ENCODE measurements at places on chromosomes 7 and 10. TPM values are rescaled to one million over a fixed set of nuclear protein-coding genes. Genes with fewer than 3 reads are reported as not detected.

Gene ELOVL3
- not detected for total RNA-seq

DNA sequence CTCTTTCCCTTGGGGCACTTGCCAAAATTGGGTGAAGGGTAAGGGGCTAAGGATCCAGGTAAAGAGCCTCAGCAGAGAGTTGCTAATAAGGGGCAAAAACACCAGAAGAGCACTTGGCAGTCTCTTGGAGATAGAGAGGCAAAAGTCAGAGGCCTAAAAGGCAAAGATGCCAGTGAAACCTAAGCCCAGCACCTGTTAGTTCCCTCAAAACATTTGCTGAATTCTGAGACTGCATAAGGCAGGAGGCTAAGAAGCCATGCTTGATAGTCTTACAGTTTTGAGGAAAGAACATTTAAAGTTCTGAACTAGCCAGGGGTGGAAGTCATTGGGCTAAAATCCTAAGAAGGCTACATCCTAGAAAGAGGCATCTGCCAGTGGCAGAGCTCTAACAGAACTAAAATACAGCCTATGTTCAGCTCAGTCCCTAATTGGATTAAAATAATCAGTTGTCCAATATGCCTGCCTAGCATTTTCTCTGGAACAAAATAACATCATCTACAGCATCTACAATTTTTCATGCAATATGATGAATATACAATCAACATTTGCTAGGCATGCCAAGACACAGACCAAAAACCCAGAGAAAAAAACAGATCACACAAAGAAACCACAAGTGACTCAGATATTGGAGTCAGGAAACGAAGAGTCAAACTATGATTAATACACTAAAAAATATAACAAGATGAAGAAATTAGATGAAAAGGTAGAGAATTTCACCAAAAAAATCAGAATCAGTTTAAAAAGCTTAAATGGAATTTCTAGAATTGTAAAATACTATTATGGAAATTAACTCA is 7.7 kb downstream of the HTR7 start:
- DNase-seq, result no peak

Gene OR2A7
- total RNA-seq, result 2.6 TPM

- DNase-seq, result no peak
These were observed 49.1 kb downstream of the FEZF1 start for GRCh38 chr7:122255454-122255853.

DNA sequence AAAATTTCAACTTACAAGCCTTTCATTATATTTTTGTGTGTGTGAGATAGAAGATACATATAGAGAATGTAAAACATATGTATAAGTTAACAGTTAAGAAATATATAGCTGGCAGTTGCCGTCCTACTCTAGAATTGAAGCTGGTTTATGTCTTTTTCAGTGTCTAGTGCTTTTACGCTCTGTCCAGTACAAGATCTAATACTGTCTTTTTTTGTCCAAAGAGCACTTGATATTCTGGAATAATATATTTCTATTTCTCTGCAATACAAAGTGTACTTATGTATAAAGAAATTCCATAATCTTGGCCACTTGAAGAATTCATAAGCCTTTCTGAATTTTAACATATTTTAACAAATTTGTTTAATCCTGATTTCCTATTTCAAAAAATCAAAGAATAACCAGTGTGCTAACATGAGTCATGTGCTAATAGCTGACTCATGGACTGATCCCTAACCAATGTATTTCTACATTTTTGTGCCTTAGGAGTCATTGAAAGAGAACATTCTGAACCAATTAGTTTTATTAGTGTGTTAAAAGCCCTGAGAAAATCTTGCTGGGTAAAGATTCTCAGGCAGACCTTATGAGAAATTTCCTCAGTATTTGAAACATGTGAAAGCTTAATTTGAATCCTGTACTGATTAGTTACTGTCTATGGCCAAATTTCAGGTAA is 73.2 kb upstream of the CCAR1 start:
- DNase-seq, result no peak

Gene LIPJ
- total RNA-seq, result not detected

- no peak for DNase-seq
These were observed 38.0 kb upstream of the LBX1 start for GRCh38 chr10:101267290-101267680.

Gene AKR1C2
- not detected for total RNA-seq

- no peak for DNase-seq
These were observed 775 bp downstream of the STARD3NL start for GRCh38 chr7:38178695-38179344.

- no peak for DNase-seq
These were observed 18.0 kb upstream of the PPP2R2D start for GRCh38 chr10:131882590-131883451.

- DNase-seq, result no peak
These were observed 21.7 kb upstream of the ADRB1 start for GRCh38 chr10:114021717-114022680.

DNA sequence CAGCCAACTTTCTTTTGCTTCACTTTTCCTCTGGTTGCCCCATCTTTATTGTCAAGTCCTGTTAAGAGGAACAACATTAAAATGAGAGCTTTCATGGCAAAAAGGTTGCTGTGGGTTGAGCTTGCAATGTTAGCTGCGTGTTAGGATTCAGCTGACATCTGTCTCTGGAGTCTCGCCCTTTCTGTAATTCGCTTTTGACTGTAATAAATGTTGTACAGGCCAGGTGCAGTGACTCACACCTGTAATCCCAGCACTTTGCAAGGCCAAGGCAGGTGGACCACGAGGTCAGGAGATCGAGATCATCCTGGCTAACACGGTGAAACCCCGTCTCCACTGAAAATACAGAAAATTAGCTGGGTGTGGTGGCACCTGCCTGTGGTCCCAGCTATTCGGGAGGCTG is 24.1 kb downstream of the MNX1 start:
- DNase-seq, result no peak

- no peak for DNase-seq
These were observed 87.9 kb downstream of the DPY19L1 start for GRCh38 chr7:34949361-34949760.

- no peak for DNase-seq
These were observed 133.3 kb downstream of the MPP7 start for GRCh38 chr10:28169525-28169924.

GRCh38 chr7:117114272-117114671 is 161.0 kb downstream of the ST7 start:
- no peak for DNase-seq

DNA sequence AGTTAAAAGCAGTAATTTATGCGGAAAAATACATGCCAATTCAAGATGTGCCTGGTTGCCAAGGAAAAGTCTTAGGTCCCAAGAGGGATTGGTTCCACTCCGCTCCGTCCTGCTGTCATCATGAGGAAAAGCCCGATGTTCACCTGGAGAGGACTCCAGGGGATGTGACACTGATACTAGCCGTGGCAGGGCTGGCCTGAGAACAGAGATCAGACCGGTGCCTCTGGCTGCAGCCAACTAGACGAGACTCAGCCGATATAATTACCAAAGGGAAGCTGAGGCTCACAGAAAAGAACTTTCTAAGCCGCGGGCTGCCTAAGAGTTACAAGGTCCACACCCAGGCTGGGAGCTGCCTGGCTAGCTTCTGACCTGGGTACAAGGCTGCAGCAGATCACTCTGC is 81.3 kb upstream of the UNC5B start:
- no peak for DNase-seq

Gene CRHR2
- 0.38 TPM for total RNA-seq

Gene PHKG1
- not detected for total RNA-seq

DNA sequence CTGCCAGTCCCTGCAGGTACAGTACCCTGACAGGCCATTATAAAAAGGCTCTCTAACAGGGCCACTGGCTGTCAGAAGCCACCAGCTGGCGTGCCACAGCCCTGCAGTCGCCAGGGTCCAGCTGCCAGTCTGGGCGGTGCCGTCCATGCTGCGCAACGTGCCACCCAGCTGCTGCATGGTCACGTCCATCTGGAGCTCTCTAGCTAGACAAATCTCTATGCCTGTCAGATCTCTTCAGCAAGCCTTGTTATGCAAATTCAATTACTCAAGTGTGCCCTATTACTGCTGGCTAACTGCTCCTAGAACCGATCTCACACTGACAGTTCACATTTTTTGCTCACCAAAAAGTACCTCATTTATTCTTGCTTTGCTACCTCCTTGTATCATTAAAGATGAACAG is 75.9 kb downstream of the HIBADH start:
- DNase-seq, result no peak

DNA sequence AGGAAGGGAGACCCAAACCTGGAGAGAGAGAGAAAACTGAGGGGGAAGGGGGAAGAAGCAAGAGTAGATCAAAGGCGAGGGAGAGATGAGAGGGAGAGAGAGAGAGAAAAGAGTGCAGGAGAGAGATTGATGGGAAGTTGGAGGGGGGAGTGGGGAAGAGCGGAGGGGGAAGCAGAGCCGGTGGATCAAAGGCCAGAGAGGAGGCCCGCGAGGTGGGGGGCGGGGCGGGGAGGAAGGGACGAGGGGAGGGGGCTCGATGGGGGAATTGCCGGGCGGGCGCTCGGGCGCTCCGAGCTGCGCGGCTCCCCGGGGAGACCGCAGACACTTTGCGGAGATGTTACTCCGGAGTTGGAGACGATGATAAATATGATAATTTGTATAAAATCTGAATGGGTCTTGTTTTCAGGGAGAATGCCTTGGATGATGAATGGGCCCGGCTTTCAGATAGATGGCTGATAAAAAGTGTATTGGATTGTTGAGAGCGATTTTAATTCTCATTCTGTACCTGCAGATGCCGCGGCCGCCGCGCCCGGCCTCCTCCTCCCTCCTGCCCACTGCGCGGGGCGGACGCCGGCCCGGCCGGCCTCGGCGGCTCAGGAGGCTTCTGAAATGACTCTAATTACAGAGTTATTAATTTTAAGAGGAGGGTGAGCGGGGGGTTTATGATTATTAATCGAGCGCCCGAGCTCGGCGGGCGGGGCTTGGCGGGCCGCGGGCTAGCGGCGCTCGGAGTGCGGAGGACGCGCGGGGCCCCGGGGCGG is 21.4 kb upstream of the PAX2 start:
- DNase-seq, result no peak

DNA sequence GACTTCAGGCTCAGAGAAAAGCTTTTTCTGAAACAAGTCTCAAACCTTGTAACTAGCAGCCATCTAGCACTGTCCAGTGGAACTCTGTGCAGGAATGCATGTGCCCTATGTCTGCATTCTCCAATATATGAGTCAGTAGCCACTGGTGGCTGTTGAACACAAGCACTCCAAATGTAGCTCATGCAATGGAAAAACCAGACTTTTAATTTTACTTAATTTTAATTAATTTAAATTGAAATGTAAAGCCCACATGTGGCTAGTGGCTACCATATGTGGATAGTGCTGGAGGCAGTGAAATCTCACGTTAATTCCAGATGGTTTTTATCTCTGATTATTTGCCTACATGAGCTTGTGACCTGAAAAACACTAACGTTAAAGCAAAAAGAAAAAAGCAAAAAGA is 225.1 kb downstream of the GATA3 start:
- no peak for DNase-seq

Gene DGKI
- 0.69 TPM for total RNA-seq

GRCh38 chr10:27948186-27948585 is 50.7 kb downstream of the ODAD2 start:
- no peak for DNase-seq

- DNase-seq, result no peak
These were observed 210.9 kb downstream of the TEX36 start for GRCh38 chr10:125472010-125472607.

- DNase-seq, result no peak
These were observed 78.0 kb upstream of the C1QL3 start for GRCh38 chr10:16599662-16600061.

GRCh38 chr10:86524225-86524962 is 2.8 kb upstream of the WAPL start:
- no peak for DNase-seq

All from endothelial cell (in vitro differentiated cells).